Natural killer cell treated with Interleukin-12 subunit alpha and Interleukin-12 subunit beta and Interleukin-15 and Interleukin-18, amount 100 ng/mL, for 72 hours (primary cell): ENCODE measurements at places on chromosomes 11 and 22.

- no peak for DNase-seq
These were observed 10.9 kb downstream of the PHLDB1 start for GRCh38 chr11:118618115-118618990.

- DNase-seq, result no peak
These were observed 22.7 kb upstream of the C1QTNF4 start for GRCh38 chr11:47616726-47617416.

- no peak for DNase-seq
These were observed 1.9 kb downstream of the RCOR2 start for GRCh38 chr11:63914896-63915691.

DNA sequence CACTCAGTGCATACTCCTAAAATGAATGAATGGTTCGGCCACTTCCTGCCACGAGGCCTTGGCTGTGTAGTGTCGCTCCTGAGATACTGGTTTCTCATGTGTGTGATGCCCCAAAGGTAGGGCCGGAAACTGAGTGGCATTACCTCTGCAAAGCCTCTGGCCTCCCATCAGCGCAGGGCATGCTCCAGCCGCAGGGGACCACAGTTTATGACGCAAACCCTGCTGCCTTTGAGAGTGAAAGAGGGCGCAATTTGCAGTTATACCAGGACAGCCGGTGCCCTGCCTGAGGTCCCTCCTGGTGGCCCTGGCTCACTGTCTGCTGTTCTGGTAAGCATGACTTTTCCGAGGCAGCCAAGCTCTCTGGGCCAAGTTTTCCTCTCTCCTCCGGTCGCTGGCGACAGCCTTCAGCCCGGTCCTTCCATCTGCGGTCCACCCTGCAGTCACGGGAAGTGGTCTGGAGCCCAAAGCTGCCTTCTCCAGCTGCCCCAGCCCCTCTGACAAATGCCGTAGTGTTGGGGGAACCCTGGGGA is 2.4 kb upstream of the FGF3 start:
- DNase-seq, result no peak
